AML-193 (cell line): ENCODE measurements at places on chromosomes 7 and 10.

DNA sequence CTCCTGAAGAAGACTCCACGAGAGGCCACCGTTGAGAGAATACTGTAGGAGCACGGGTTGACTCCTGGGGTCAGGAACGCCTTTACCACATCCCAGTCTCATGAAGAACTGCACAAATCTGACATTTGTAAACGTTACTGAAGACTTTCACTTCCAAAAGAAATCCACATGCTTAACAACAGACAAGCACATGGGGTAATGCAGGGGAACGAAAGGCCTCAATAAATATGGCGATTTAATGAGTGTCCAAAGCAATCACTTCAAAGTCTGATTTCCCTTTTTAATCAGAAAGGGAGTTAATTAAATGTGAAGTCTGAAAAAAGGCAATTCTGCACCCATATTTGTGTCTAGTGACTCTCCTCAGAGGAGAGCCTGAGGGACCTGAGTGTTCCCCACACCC, 94.3 kb upstream of the SLC26A5 start:
- DNase-seq, result no peak

- DNase-seq, result no peak
Observed at GRCh38 chr10:8300925-8301324, 246.4 kb downstream of the GATA3 start.

- DNase-seq, result no peak
Observed at GRCh38 chr7:132709971-132710567, 133.8 kb upstream of the PLXNA4 start.

DNA sequence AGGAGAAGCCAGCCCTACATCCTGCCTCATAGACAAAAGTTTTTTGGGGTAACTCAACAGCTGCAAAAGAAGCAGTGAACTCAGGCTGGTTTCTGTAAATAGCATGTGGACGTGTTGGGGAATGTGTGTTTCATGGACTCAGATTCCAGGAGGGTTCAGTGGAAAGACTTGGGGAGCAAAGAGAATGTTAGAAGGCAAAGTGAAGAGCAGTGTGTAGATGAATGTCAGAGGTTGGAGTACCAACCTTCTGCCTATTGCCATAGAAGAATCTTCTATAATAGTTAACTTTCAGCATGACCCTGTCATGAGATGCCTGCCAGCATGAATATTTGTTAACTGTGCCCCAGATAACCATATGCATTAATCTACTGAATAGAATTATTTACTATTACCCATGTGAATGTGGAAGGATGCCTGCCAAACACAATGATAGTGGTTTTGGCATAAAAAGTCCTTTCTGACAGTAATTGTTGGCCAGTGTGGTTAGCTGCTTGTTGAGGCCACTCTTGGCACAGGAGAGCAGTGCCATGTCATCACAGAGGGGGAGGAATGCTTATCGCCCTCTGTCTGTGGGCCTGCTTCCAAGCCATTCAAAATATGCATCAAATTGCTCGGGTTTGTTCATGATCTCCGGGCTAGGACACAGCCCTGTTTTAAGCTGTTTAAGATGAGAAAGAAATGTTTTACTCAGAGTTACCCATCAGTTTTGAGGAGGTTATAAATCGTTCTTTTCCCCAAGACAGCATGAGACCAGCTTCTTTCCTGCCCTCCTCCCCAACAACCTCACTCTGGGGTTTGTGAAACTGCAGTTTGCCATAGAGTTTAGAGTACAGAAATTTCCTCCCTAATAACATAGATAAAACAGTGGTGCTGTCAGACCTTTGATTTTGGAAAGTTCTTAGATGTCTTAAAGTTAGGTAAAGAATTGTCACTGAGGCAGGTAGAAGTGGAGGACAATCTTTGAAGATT, 165.3 kb downstream of the WNT2 start:
- no peak for DNase-seq

- no peak for DNase-seq
Observed at GRCh38 chr10:66925896-66926715, at the start of gene LRRTM3. TSS of gene LRRTM3 (plus strand) at chr10:66926036.

DNA sequence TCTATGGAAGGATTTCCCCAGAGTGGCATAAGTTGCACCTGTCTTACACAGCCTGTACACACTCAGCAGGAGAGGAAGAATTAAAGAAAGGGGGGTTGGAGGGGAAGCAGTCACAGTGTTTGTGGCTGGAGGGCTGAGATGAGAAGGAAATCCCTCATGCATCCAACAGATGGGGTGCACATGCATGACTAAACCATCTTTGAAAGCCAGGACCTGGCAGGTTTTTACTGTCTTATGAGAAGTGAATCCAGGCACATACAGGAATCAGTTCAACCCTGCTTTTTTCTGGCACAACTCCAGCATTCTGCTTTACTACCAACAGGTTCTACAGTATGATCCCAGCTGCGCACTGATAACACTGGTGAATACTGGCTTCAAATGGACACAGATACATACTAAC, 107.7 kb downstream of the CACNA2D1 start:
- DNase-seq, result no peak
